ENCODE measurements at places on chromosomes 5 and 9.

- no peak for DNase-seq
Observed at GRCh38 chr5:178192244-178192643, 5.1 kb upstream of the GMCL2 start.

DNA sequence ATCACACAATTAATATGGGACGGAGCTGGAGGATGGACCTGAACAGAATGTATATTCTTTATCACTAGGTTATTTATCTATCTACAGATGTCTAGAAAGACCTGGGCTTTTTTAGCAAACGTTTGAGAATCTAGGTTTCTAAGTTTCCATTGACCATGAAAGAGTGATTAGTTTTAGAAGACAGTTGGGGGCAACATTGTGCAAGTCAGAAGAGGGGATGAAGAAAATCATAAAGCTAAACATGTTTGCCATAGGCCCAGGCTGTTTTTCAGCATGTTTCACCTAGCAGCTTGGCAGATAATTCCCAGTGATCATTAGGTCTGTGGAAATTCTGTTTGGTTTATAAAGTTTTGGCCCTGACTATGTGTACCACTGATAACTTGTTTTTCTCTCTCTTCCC lies 44.1 kb upstream of the CDKN2B start:
- DNase-seq: no peak

- no peak for DNase-seq
Observed at GRCh38 chr5:25090275-25090674, 445.5 kb upstream of the CDH10 start.

GRCh38 chr9:108049671-108050494 lies 560.3 kb upstream of the KLF4 start:
- DNase-seq: no peak

DNA sequence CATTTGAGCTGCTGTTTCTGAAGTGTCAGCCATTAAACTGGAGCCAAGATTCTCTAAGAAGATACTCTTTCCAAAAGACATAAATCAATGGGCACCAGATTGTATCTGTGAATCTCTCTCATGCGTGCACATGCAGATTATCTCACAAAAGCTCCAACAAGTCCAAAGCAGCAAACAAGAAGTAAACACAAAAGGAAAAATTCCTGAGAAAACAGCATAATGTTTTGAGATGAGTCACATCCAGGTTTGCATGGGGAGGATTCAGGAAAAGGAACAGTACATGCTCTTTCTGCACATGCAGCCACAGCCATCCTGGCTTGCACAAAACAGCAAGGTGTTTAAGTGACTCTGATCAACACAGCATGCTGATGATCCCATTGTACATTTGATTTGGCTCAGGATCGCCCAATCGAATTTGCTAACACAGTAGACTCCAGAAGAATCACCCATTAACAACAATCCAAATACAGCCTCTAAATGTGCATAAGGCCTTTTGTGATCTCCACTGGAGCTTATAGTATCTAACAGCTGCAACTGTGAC lies 143.1 kb downstream of the ELAVL2 start:
- DNase-seq: no peak

DNA sequence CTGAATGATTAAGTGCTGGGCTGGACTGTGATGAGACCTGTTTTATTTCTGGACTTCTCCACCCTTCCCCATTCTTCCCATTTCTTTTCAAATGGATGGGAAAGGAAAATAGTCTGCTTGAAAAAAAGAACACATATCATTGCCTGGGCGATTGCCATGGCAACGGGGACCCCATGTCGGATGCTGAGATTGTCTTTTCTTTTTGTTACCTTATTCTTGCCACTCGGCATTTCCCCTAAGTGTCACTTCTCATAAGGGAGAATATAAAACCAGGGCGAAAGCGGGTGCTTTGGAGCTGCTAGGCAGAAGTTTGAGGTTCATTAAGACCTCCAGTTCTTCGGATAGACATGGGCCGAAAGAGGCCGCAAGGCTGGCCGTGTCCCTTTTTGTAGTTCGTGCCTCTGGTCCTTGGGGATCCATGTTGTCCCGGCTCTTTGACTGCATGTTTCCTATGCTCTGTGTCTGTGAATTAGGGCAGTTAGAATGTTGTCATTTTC lies 763 bp downstream of the FGD3 start:
- DNase-seq: no peak

DNA sequence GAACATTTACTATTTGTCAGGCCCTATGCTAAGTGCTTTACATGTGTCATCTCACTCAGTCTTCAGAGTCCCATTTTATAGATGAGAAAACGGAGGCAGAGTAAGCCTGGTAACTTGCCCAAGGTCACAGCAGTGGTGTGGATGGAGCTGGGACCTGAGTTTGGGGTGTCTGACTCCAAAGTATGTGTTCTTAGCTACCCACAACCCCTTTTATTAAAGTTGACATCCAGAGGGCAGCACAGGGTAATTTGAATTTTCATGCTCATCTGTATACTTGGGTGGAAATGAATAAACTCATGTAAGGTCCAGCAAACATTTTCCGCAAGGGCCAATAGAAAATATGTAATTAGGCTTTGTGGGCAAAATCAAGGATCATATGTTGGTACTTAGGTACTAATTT lies 93.4 kb upstream of the SLC25A48 start:
- no peak for DNase-seq

- no peak for DNase-seq
Observed at GRCh38 chr9:89012294-89013042, 21.2 kb downstream of the S1PR3 start.

DNA sequence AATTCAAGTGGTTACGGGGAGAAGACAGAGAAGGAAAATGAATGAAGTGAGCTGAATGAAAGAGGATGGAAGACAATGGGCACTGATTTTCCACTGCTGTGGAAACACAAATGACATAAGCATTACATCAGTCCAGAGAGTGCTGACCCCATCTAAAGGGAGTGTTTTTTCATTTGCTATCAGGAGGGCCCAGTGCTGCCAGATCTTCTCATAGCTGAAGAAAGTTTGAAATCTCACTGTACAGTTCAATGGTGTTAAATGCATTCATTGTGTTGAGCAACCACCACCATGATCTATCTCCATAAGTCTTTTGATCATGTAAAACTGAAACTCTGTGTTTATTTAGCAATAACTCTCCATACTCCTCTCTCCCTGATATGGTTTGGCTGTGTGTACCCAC lies 41.5 kb upstream of the STARD4 start:
- no peak for DNase-seq

Data from cortex of kidney (tissue), 1 donor.